Activated B cell treated with CpG ODN at 0.5 μM for 24 hours (primary cell): ENCODE measurements at places on chromosomes 13 and 19. TPM values are rescaled to one million over a fixed set of nuclear protein-coding genes. Genes with fewer than 3 reads are reported as not detected.

DNA sequence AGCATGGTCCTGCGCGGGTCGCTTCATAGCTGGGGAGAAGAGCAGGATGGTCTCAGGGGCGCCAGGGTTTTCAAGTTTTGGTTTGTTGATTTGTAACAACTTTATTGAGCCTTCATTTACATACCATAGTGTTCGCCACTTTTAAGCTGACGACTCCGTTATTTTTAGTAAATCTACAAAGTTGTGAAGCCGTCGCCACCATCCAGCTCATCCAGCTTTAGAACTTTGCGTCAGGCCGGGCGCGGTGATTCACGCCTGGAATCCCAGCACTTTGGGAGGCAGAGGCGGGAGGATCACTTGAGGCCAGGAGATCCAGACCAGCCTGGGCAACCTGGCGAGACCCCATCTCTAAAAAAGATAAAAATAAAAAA is 404 bp downstream of the C19orf44 start:
- peaks cover 9% of the 10 kb centered on the region for H3K36me3 ChIP-seq
- H3K4me1 ChIP-seq = peaks cover 19% of the 10 kb centered on the region
- DNase-seq = no peak
- H3K4me3 ChIP-seq = peak overlapping the region; percentile 98

DNA sequence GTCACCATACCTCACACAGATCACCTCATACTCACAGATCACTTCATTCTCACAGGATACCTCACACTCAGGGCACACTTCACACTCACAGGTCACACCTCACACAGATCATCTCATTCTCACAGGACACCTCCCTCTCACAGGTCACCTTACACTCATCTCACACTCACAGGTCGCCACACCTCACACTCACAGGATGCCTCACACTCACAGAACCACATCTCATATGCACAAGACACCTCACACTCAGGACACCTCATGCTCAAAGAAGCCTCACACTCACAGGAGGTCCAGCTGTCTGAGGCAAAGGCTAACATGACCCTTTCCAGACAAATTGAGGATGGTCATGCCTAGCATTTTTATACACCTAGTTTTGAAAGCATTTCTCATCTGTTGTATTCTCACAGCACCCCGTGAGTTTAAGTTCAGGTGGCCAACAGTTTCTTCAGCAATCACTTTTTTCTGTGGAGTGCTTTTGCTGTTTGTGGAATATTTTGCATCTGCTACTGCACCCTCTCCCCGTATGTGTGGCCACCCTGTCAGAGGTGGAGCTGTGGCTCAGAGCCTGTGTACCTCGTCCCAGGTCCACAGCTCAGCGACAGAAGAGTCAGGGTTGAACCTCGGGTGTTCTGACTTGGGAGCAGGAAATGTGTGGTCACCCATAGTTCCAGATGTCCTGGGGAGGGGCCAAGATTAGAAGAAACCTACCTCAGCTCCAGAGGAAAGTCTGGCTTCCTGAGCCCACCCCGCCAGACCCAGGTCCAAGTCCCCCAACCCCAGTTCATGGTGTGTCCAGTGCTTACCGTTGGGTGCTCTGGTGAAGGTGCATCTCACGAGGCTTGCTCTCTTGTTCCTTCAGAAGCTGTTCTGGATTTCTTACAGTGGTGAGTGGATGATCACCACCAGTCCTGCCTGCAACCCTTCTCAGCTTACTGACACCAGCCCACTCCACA is 7.6 kb downstream of the F7 start:
- H3K4me1 ChIP-seq = no peaks in the 10 kb centered on the region
- H3K27ac ChIP-seq = no peak overlapping the region
- H3K27me3 ChIP-seq = peaks cover 20% of the 10 kb centered on the region
- DNase-seq = no peak

DNA sequence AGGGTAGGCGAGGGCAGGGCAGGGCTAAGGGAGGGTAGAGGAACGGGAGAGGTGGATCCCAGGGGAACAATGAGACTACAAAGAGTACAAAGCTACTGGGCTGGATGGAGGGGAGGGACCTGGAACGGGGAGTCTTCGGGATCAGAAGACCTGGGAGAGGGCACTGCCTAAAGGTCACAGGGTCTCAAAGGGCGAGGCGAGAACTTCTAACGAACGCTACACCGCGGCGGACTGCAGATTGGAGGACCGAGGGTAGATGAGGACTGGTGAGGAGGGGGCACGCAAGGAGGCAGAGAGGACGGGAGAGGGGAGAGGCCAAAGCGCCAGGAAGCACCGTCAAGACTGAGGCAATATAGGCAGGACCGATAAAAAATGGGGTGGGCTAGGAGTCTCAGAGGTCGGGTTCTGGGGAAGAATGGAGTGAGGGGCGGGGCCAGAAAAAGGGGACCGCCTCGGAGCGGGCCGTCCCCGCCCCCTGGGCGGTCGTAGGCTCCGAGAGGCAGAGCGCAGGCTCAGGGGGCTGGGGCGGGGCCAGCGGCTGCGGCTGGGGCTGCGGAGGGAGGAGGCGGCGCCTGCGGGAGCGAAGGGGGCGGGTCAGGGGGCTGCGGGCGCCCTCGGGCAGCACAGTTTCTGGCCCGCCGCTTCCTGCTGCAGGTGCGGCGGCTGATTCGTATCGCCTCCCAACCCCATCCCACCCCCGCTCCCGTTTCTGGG is 1.3 kb upstream of the KCNC3 start:
- H3K36me3 ChIP-seq = peaks cover 26% of the 10 kb centered on the region
- H3K27me3 ChIP-seq = peaks cover 5% of the 10 kb centered on the region
- H3K4me3 ChIP-seq = peak overlapping the region; percentile 93
- H3K27ac ChIP-seq = peak overlapping the region; percentile 98

DNA sequence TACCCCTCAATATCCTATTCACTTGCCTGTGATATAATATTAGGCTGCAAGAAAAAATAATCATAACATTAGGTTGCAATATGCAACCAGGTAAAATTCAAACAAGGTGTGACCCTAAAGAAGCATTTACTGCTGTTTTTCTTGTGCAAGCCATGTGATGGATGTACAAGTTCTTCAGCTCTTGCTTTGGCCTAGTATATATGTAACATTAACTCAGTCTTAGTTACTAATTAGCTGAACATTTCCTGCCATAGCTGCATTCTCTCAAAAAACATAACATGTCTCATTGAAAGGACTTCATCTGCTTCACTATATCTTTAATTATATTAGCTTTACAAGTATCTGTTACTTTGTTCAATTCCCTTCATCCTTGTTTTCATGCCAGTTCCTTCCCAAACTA is 406.8 kb upstream of the HTR2A start:
- no peaks in the 10 kb centered on the region for H3K27me3 ChIP-seq
- DNase-seq = no peak
- H3K4me1 ChIP-seq = no peaks in the 10 kb centered on the region

DNA sequence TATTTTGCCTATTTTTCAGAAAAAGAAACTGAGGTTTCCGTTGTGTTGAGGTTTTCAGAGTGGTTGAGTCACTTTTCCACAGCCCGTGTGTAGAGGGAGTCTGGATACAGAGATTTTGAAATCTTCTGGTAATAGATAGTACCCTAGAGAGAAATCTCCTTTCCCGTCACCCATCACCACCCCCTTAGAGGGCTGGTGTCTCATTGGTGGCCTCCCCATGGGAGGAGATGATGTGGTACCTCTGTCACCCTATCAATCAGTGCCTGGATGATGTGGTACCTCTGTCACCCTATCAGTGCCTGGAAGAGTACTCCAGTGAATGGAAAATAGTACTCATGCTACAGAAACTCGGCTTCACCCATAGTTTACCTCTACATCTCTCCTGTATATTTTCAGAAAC is 42.2 kb upstream of the SERP2 start:
- no peaks in the 10 kb centered on the region for H3K4me1 ChIP-seq
- no peaks in the 10 kb centered on the region for H3K36me3 ChIP-seq
- no peak overlapping the region for H3K4me3 ChIP-seq
- peaks cover 9% of the 10 kb centered on the region for H3K27me3 ChIP-seq
- H3K27ac ChIP-seq = no peak overlapping the region

- H3K27me3 ChIP-seq = peaks cover 27% of the 10 kb centered on the region
- no peaks in the 10 kb centered on the region for H3K36me3 ChIP-seq
These were observed at the start of gene KLK8 for GRCh38 chr19:51001515-51001914. Gene KLK8, minus strand, starts transcription at chr19:51001604. Its CDS starts 437 bp downstream, at chr19:51001167.

GRCh38 chr19:593505-593904 is 3.8 kb downstream of the HCN2 start:
- DNase-seq = no peak
- H3K4me3 ChIP-seq = no peak overlapping the region
- H3K27ac ChIP-seq = no peak overlapping the region
- peaks cover 8% of the 10 kb centered on the region for H3K4me1 ChIP-seq
- no peaks in the 10 kb centered on the region for H3K36me3 ChIP-seq
- H3K27me3 ChIP-seq = peaks cover 10% of the 10 kb centered on the region

GRCh38 chr13:35978607-35979316 is 152.4 kb downstream of the DCLK1 start:
- H3K36me3 ChIP-seq = no peaks in the 10 kb centered on the region
- no peak overlapping the region for H3K4me3 ChIP-seq
- no peak for DNase-seq

DNA sequence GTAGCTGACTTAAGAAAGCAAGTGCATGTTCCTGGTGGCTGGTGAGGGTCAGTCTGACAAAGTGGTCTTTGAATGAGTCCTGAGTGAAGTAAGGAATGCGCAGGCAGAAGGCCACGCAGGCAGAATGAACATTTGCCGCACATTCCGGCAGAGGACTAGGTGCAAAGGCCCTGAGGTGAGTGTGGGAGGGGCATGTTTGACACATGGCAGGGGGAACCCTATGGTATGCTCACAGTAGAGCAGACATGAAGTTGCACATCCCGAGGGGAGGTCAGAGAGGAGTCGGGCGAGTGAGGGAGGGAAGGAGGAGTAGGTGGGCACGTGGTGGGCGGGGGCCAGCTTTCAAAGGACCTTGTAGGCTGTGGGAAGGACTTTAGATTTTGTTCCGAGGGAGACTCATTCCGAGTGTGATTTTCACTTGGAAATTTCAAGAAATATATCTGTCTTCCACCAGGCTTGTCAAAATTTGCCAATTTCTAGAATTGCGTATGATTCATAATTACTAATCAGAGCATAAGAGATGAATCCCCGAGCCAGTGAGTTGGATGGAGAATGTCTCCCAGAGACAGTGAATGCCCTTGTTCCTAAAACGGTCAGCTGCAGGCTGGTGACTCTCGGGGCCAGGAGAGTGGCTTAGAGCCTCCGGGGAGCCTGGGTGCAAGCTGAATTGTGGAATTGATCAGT is 40.3 kb downstream of the ERICH6B start:
- H3K27me3 ChIP-seq = peaks cover 14% of the 10 kb centered on the region
- no peak overlapping the region for H3K4me3 ChIP-seq
- H3K36me3 ChIP-seq = no peaks in the 10 kb centered on the region
- DNase-seq = no peak
- no peaks in the 10 kb centered on the region for H3K4me1 ChIP-seq

GRCh38 chr19:18496167-18496979 is 25.5 kb downstream of the ELL start:
- H3K36me3 ChIP-seq = peaks cover 5% of the 10 kb centered on the region
- DNase-seq = no peak
- no peak overlapping the region for H3K27ac ChIP-seq
- H3K4me3 ChIP-seq = no peak overlapping the region
- H3K27me3 ChIP-seq = no peaks in the 10 kb centered on the region
- H3K4me1 ChIP-seq = peaks cover 71% of the 10 kb centered on the region

GRCh38 chr13:49499889-49500660 is 4.3 kb downstream of the PHF11 start:
- peaks cover 42% of the 10 kb centered on the region for H3K4me1 ChIP-seq
- DNase-seq = no peak
- peaks cover 59% of the 10 kb centered on the region for H3K36me3 ChIP-seq
- H3K27ac ChIP-seq = peak overlapping the region; percentile 37
- H3K4me3 ChIP-seq = no peak overlapping the region
- H3K27me3 ChIP-seq = no peaks in the 10 kb centered on the region

- H3K4me1 ChIP-seq = peaks cover 17% of the 10 kb centered on the region
- no peak overlapping the region for H3K4me3 ChIP-seq
- DNase-seq = no peak
These were observed 126.4 kb downstream of the TNFRSF19 start for GRCh38 chr13:23696610-23697009.

- peaks cover 45% of the 10 kb centered on the region for H3K4me1 ChIP-seq
- H3K27ac ChIP-seq = no peak overlapping the region
- peak overlapping the region; percentile 6 for H3K4me3 ChIP-seq
- H3K36me3 ChIP-seq = peaks cover 2% of the 10 kb centered on the region
- no peaks in the 10 kb centered on the region for H3K27me3 ChIP-seq
These were observed 35.4 kb downstream of the SLC10A2 start for GRCh38 chr13:103030776-103031175.

- no peak for DNase-seq
- peaks cover 10% of the 10 kb centered on the region for H3K27me3 ChIP-seq
- H3K27ac ChIP-seq = no peak overlapping the region
- H3K36me3 ChIP-seq = no peaks in the 10 kb centered on the region
- H3K4me1 ChIP-seq = no peaks in the 10 kb centered on the region
These were observed 14.6 kb downstream of the MCF2L start for GRCh38 chr13:112983428-112984196.

GRCh38 chr13:106507560-106508274 is 27.7 kb downstream of the EFNB2 start:
- H3K4me3 ChIP-seq = no peak overlapping the region
- H3K4me1 ChIP-seq = no peaks in the 10 kb centered on the region
- H3K36me3 ChIP-seq = no peaks in the 10 kb centered on the region
- peaks cover 8% of the 10 kb centered on the region for H3K27me3 ChIP-seq
- DNase-seq = no peak

DNA sequence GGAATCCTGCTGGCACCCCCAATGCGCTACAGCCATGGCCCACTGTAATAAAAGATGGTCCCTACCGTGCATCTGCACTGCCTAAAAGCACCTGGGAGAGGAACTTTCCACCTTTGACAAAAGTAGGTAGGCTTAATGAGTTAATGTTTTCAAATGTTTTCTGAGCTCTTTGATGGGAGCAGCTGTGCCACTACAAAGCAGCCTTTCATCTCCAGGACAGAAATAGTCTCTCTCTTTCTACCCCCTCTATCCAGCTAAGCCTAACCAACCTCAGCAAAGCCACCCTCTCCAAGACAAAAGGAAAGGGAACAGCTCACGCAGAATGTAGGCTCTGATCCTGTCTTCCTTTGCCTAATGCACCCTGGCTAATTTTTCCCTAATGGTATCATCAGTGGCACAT is 560.2 kb downstream of the UQCRFS1 start:
- H3K4me1 ChIP-seq = no peaks in the 10 kb centered on the region
- H3K36me3 ChIP-seq = no peaks in the 10 kb centered on the region
- H3K27ac ChIP-seq = no peak overlapping the region
- DNase-seq = no peak
- no peaks in the 10 kb centered on the region for H3K27me3 ChIP-seq

GRCh38 chr13:27289011-27289665 is 18.5 kb downstream of the RASL11A start:
- H3K36me3 ChIP-seq = no peaks in the 10 kb centered on the region
- no peak for DNase-seq
- H3K27ac ChIP-seq = no peak overlapping the region
- peaks cover 2% of the 10 kb centered on the region for H3K27me3 ChIP-seq
- H3K4me1 ChIP-seq = peaks cover 25% of the 10 kb centered on the region

- no peaks in the 10 kb centered on the region for H3K36me3 ChIP-seq
- H3K4me1 ChIP-seq = peaks cover 52% of the 10 kb centered on the region
- no peak overlapping the region for H3K27ac ChIP-seq
These were observed 3.8 kb upstream of the LILRA5 start for GRCh38 chr19:54316746-54317107.

Gene SPC24
- 0.98 and 1.3 TPM in 2 replicates for total RNA-seq

Gene CGB2
- not detected in 2 replicates for total RNA-seq

Gene C1QTNF9B
- total RNA-seq = not detected in 2 replicates

Gene TTC9B
- total RNA-seq = not detected in 2 replicates

Gene CAMSAP3
- 0.64 and 0.80 TPM in 2 replicates for total RNA-seq

Gene COMMD6
- 174 and 177 TPM in 2 replicates for total RNA-seq

Gene PCDH20
- total RNA-seq = not detected in 2 replicates

Gene ZNF135
- total RNA-seq = 5.8 and 7.5 TPM in 2 replicates

Gene PBX4
- 19.4 and 21.8 TPM in 2 replicates for total RNA-seq
